ENCODE measurements at places on chromosomes 12 and 14.

DNA sequence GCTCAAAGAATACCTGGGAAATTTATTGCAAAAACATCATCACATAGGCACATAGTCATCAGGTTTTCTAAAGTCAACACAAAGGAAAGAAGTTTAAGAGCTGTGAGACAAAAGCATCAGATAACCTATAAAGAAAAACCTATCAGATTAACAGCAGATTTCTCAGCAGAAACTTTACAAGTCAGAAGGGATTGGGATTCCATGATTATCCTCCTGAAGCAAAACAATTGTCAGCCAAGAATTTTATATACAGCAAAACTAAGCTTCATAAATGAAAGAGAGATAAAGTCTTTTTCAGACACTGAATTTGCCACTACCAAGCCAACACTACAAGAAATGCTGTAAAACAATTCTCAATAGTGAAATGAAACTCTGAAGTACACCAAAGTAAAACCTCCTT is 28.8 kb upstream of the LGR5 start:
- no peak for DNase-seq

DNA sequence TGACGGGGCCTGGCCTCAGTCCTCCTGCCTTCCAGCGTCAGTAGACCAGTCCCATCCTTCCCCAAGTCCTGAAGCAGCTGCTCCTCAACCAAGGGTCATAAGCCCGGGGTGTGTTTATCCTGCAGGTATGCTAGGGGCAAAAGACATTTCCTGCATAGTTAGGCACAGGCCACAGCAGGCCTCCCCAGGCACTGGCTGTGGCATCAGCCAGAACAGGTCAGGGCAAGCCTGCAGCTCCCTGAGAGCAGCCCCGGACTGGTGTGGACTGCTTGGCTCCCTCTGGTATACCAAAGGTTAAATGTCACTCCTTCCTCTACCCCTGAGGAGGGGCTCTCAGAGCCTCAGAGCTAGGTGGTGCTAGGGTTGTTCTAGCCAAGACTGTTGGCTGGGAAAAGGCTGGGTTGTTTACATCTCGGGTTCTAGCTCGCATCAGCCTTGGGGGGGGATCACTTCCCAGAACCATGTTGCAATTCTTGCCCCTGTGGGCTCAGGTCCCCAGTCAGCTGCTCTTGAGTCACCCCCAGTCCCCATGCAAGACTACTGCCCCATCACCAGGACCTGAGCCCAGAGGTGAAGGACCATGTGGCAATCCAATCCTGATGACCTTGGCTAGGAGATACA is 2.9 kb downstream of the MMP14 start:
- DNase-seq = no peak

- no peak for DNase-seq
Measured at GRCh38 chr12:5377997-5378592, 53.8 kb upstream of the NTF3 start.

- DNase-seq = no peak
Measured at GRCh38 chr12:108582978-108583770, 14.7 kb downstream of the TMEM119 start.

GRCh38 chr12:109741970-109742703 is 28.5 kb downstream of the FAM222A start:
- no peak for DNase-seq

DNA sequence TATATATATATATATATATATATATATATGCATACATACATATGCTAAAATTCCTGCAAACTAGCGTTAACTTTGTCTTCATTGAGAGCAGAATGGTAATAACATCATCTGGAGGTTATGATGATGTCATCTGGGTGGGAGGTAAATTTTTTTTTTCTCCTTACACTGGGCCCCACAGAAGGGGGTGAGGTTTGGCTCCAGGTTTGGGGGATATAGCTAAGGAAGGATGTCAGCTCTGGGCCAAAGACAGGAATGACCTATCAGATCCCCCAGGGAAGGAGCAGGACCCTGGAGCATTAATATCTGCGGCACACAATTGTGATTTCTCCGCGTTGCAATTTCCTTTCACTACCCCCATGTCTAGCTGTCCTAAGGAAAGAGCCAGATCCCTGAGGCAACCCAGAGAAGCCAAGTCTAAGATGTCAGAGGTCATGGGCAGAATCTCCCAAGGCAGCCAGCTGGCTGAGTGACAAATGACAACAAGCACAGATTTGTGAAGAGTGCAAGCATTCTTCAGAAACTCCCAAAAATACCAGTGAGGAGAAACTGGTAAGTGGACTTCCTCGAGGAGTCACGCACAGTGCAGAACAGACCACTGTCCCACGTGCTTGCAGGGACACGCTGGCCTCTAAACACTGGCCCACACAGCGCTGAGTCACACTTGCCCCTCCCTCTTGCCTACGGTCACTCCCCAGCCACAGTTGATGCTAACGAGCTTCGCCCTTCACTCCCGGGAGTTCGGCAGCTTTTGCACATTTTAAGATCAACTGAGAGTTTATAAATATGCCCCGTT is 9.9 kb downstream of the UBC start:
- no peak for DNase-seq

- no peak for DNase-seq
Measured at GRCh38 chr14:95117937-95118721, 39.2 kb downstream of the DICER1 start.

DNA sequence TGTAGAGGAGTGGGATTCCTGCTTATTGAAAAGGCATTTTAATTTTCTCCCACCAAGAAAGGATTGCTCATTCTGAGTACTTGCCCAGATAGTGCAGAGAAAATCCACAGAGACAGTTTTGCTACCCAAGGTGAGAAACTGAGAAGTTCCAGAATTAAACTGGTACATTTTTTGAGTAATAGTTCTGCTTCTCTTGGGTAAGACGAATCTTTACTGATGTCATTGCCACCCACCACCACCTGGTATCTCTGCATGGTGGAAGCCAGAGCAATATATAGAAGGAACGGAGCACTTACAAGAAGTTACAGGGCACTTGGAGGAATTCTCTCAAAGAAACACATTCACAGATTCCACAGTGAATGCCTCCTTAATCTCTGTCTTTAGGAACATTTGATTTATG is 20.7 kb upstream of the FRMD6 start:
- no peak for DNase-seq

GRCh38 chr14:94341656-94342333 is 18.7 kb upstream of the SERPINA6 start:
- no peak for DNase-seq

DNA sequence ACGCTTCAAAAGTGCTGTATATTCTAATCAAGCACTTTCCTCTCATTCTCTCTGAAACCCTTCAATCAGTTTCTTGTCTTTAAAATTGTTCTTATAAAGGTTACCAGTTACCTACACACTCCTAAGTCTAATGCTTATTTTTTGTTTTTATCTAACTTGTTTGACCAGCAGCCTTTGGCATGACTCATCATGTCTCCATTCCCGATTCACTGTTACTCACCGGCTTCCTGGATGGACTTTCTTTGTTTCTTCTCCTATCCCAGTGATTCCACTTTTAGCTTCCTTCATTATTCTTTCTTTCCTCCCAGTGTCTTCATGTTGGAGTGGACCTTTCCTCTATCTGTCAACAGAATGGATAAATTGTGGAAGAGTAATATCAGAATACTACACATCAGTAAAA is 368.6 kb upstream of the CCDC196 start:
- DNase-seq = no peak

DNA sequence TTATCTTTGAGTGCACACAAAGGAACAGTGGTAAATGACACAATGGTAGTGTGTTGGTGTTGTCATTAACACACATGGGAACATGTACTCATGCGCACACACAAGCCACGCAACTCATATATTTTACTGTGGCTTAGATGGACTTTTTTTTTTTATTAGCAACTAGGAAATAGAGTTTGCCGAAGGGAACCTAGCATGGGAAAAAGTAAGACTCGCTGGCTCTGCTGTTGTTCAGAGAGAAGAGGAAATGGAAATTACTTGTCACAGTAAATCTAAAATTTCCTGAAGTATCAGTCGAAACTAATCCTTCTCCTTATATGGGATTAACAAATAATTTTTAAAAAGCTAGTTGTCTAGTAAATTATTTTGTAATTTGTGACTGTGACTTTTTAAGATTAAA is 33.7 kb upstream of the IL22 start:
- no peak for DNase-seq

DNA sequence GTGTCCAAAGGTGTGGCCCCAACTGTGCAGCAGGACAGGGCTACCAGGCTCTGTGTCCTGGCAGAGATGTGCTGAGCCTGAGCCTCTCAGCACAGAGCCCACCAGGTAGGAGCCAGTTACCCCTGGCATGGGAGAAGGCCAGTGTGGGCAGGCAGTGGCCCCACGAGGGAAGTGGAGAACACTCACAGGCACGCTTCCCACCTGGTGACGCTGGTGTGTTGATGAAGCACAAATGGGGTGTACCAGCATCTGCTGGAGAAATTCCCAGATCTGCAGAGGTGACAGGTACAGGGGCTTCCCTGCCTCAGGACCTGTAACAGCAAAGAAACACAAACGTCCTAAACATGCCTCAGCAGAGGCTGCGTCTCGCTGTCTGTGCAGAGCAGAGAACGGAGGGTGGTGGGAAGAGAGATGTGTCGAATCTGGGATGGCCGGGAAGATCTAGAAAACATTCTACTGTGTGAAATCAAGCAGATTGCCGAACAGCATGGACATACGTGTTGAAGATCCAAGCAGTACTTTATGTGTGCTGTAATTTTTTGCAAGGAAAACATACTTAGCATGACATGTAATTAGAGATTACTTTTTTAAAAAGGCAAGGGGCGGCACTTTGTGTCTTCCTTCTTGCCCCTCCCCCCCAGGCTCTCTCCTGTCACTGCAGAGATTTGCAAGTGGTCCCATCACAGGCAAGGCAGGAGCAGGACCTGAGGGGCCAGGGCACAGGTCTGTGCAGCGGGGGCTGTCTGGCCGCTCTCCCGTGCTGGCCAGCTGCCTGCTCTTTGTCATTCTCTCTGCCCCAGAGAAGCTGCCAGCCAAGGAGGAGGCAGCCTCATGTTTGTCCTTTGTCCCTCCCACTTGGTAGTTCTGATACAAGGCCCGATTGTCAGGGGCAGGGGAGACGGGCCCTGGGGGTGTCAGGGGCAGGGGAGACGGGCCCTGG is 17.3 kb downstream of the HIP1R start:
- no peak for DNase-seq

- DNase-seq = no peak
Measured at GRCh38 chr14:89977668-89978067, 21.9 kb downstream of the TDP1 start.

- DNase-seq = no peak
Measured at GRCh38 chr14:105021656-105022275, 883 bp upstream of the CDCA4 start.

- DNase-seq = peak; percentile 24
Measured at GRCh38 chr12:10722502-10722904, 620 bp downstream of the YBX3 start.

DNA sequence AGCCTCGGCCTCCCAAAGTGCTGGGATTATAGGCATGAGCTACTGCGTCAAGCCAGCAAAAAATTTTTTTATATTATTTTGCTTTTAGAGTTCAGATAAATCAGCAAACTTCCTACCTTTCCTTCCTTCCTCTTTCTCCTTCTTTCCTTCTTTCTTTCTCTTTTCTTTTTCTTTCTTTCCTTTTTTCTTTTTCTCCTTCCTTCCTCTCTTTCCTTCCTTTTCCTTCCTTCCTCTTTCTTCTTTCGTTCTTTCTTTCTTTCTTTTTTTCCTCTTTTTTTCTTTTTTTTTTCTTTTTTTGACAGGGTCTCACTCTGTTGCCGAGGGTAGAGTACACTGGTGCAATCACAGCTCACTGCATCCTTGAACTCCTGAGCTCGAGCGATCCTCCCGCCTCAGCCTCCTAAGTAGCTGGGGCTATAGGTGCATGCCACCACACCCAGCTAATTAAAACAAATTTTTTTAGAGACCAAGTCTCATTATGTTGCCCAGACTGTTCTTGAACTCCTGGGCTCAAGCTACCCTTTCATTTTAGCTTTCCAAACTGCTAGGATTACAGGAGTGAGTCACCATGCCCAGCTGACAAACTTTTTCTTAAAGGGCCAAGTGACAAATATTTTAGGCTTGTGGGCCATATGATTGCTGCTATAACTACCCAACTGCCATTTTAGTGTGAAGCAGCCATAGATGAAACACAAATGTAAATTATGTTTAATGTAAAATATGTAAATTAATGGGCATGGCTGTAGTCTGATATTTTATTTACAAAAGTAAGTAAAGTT is 7.1 kb upstream of the WASHC4 start:
- no peak for DNase-seq

GRCh38 chr14:68482772-68483395 is 310.0 kb downstream of the ZFP36L1 start:
- no peak for DNase-seq
